HCT116 (cell line): ENCODE measurements at places on chromosomes 6 and 20.

GRCh38 chr20:50257860-50258259 is 67.2 kb downstream of the CEBPB start:
- no peak for DNase-seq

DNA sequence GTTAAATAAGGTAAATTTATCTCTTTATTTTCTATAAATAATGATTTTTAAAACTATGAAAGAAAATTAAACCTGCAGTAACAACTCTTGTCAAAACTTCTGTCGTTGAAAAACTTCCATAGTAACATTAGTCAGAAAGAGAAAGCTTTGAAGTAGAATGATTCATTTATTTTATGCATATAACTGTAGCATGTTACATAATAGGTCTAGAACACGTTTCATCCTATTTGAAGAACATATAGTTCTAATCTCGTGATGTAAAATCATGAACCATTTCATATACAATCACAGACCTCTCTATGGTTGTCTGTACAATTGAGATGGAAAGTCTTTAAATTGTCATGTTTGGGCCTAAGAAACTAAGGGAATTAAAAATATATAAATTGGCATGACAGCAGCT is 61.3 kb upstream of the MYLIP start:
- DNase-seq: no peak

GRCh38 chr6:28738396-28738765 is 185.4 kb downstream of the TRIM27 start:
- DNase-seq: no peak

GRCh38 chr6:157221049-157221816 is 102.1 kb downstream of the TMEM242 start:
- peak; percentile 63 for DNase-seq

DNA sequence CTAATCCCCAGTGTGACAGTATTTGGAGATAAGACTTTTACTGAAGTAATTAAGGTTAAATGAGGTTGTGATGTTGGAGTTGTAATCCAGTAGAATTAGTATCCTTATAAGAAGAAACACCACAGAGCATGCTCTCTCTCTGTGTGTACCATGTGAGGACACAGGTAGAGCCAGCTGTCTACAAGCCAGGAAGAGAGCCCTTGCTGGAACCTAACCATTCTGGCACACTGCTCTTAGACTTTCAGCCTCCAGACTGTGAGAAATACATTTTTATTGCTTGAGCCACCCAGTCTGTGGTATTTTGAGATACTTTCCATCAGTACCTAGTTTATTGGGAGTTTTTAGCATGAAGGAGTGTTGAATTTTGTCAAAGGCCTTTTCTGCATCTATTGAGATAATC is 110.2 kb downstream of the PHF3 start:
- DNase-seq: no peak

DNA sequence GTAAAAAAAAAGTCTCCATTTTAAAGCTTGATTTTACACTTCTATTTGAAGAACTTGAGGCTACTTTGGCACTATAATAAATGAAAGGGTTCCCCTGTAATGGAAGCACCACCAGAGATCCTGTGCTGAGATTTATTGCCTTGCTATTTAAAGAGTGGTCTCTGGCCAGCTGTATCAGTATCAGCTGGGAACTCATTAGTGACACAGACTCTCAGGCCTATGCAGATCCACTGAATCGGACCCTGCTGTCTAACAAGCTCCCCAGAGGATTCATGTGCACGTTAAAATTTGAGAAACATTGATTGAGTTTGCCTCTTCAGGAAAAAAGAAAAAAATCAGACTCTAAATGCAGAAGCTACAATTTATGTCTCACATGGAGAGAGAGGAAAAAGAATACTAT is 299.9 kb upstream of the BMP2 start:
- no peak for DNase-seq

DNA sequence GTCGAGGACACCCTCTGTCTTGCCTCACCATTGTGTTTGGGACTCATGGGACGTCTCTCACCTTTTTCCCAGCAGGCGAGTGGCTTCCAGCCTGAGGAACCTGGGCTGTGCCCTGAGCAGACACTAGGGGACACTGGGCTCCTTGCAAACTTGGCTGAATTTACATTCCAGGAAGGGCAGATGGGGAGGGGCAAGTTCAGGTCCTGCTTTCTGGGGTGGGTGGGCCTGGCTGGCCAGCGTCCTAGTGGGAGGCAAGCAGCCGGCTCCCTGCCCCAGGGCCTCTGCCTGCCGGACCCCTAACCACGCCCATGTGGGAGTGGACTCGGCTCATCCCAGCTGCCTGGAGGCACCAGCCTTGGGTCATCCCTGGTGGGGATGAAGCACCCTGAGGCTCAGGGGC is 48.2 kb upstream of the MLN start:
- DNase-seq: peak; percentile 31

GRCh38 chr6:53581173-53581773 is 36.4 kb upstream of the GCLC start:
- DNase-seq: no peak
